ENCODE measurements at places on chromosomes 5 and 9.

DNA sequence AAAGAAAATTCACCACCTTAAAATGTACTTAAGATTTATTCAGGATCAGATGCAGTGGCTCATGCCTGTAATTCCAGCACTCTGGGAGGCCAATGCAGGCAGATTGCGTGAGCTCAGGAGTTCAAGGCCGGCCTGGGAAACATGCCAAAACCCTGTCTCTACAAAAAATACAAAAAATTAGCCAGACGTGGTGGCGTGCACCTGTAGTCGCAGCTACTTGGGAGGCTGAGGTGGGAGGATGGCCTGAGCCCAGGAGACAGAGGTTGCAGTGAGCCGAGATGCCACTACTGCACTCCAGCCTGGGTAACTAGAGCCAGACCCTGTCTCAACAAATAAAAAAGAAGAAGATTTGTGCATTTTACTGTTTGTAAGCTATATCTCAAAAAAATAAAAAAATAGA lies 34.7 kb upstream of the GFPT2 start:
- no peak for DNase-seq

DNA sequence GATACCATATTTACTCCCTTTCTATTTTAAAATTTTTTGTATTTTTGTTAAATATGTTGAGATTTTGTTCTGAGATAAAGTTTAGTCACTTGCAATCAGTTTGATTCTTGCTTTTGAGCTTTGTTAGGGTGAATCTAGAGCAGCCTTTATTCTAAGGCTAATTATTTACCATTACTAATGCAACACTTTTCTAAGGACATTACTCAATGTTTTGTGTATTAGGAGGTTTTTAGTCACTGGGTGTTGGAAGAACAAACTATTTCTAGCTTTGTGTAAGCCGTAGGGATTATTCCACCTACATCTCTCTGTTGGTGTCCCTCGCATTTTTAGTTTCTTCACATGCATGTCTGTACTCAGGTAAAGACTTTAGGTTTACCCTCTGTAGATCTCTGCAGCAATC lies 379.5 kb upstream of the CD180 start:
- DNase-seq = no peak

- no peak for DNase-seq
Measured at GRCh38 chr5:174110310-174110709, 64.8 kb downstream of the NSG2 start.

GRCh38 chr5:111679611-111680010 lies 77.4 kb downstream of the NREP start:
- no peak for DNase-seq

GRCh38 chr5:135094339-135095051 lies 60.5 kb upstream of the PITX1 start:
- no peak for DNase-seq

DNA sequence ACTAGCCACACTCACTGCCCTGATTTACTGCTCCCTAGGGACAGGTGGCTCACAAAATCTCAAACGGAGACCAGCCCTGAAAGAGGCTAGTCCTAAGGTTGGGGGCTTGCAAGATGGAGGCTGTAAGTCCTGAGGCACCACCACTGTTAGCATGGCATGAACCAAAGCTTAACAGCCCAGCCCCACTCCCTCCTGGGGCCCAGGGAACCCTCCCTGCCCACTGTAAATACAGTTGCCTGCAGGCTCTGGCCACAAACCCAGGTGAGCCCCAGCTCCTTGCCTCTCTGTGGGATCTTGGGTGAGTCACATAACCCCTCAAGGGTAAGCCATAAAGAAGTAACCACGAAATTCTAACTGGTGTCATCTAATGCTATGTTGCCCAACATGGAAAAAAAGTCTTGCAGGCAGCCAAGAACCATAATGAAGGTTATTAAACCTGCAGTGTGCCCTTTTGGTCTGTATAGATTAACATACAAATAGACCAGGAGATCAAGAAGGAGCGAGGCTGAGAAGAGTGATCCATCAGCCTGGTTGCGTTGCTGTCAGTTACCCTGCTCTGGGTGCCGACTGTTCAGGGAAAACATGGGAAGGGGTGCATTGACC lies 1.7 kb upstream of the POMT1 start:
- peak; percentile 65 for DNase-seq

GRCh38 chr9:7366121-7366520 lies 433.5 kb downstream of the DMAC1 start:
- DNase-seq = no peak

- no peak for DNase-seq
Measured at GRCh38 chr9:17730899-17731298, 152.0 kb downstream of the SH3GL2 start.

- no peak for DNase-seq
Measured at GRCh38 chr9:114264806-114265550, 57.9 kb upstream of the ORM1 start.

GRCh38 chr5:172145870-172146747 lies 41.9 kb downstream of the STK10 start:
- no peak for DNase-seq

- no peak for DNase-seq
Measured at GRCh38 chr5:74578356-74579044, 62.0 kb downstream of the ENC1 start.

Measured in activated gamma-delta T cell treated with Interleukin-2 at 50 U/mL for 16 hours (primary cell).